ENCODE measurements at places on chromosomes 6 and 20.

DNA sequence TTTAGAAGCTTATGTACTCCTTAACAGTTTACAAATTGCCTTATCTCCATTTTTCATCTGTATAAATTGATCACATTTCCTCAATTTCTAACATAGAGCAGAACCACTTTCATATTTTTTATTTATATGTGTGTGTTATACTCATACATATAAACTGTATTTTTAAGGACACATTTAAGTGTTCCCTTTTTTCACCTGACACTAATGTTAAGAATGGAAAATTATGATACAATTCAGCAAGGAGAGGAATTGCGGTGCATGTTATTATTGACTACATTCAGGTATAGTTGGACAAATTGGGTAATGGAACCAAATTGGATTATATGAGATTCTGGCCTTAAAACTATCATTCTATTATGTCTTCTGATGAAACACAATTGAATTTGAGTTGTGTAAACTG lies 479.1 kb upstream of the FLRT3 start:
- no peak for DNase-seq

DNA sequence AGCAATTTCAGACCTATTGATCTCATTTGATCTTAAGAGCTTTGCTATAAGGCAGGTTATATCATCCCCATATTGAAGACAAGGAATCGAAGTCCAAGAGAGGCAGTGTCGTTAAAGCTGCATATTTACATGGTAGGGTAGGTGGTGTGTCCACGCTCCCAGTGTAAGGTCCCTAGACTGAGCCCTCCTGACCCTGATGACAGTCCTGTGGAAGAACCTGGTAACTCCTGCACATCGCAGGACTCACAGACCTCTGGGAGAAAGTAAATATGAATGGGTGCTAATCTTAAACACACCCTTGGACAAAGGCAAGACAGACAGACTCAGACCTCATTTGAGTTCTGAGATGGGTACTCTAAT lies 602 bp upstream of the HLA-DPB1 start:
- DNase-seq = no peak

- DNase-seq = no peak
These were observed 919.6 kb downstream of the KIF16B start for GRCh38 chr20:15653396-15654207.

- DNase-seq = no peak
These were observed 3.9 kb upstream of the STMND1 start for GRCh38 chr6:17097982-17098381.

GRCh38 chr20:38121741-38122140 lies 43.3 kb downstream of the TGM2 start:
- no peak for DNase-seq
